ENCODE measurements at places on chromosomes 5 and 9.

- DNase-seq: no peak
Measured at GRCh38 chr9:75487856-75488718, 399.8 kb downstream of the OSTF1 start.

DNA sequence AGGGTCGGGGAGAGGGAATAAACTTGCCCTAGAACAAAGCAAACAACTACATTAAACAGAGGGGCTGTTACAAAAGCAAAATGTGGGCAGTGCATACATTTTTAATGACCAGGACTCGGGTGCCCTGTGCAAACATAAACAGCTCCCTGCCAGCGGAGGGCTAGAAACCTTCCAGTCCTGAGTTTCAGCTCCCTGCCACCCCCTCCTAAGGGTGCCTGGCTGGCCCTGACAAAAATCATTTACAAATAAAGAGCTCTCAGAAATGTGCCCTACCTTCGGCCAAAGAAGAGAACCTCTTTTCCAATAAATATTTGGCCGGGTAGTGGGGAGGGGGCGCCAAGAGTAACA lies 29.5 kb downstream of the FOXD1 start:
- DNase-seq: no peak

DNA sequence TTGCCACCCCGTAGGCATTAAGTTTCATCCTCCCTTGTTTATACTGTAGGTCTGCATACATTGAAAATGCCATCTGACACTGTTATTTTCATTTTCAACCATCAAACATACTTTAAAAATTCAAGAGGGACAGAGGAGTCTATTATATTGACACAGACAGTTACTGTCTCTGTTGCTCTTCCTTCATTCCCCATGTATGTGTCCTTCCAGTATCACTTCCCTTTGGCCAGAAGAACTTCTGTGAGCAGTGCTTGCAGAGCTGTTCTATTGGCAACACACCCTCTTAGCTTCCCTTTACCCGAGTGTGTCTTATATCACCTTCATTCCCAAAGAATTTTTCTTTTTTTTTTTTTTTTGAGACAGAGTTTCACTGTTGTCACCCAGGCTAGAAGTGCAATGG lies 42.8 kb downstream of the RASGEF1C start:
- DNase-seq: no peak

GRCh38 chr5:82738681-82739269 lies 338.4 kb downstream of the TMEM167A start:
- DNase-seq: no peak

- no peak for DNase-seq
Measured at GRCh38 chr5:146068977-146069779, 36.2 kb downstream of the PLAC8L1 start.

- no peak for DNase-seq
Measured at GRCh38 chr5:33788922-33789566, 102.7 kb downstream of the ADAMTS12 start.

- no peak for DNase-seq
Measured at GRCh38 chr9:117783828-117784227, 79.6 kb downstream of the TLR4 start.

DNA sequence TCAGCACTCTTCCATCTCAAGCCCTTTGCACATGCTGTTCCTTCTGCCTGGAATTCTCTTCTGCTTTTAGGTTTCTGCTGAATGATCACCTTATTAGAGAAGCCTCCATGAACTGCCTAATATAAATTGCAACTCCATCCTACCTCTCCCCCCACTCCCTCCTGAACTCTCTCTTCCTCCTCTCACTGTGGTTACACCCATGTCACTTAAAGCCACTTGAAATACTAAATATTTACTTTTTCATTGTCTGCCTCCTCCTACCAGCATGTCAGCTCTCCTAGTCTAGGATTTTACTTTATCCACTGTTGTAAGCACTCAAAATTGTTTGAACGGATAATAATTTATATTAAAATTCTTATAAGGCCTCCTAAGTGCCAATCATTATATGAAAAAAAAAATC lies 43.8 kb downstream of the ACTL7B start:
- DNase-seq: peak; percentile 15

DNA sequence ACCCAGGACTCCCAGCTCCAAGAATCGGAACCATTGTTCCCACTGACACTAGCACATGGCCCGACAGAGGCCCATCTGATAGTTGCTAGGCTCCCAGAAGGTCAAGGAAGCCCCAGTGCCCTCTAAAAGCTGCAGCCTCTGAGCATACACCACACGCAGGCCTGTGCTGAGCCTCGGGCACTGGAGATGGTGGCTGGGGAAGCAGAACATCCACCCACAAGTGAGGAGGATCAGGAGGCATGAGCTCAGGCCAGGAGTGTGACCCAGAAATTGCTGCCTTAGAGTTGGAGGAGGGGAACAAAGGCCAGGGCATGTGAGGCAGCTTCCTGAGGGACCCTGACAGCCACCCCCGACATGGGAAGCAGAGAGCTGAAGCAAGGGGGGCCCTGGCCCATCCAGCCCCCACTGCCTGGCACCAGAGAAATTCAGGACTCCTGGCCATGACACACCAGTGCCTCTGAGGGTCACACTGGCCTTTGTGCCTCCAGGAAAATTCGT lies 21.4 kb downstream of the IPPK start:
- no peak for DNase-seq

DNA sequence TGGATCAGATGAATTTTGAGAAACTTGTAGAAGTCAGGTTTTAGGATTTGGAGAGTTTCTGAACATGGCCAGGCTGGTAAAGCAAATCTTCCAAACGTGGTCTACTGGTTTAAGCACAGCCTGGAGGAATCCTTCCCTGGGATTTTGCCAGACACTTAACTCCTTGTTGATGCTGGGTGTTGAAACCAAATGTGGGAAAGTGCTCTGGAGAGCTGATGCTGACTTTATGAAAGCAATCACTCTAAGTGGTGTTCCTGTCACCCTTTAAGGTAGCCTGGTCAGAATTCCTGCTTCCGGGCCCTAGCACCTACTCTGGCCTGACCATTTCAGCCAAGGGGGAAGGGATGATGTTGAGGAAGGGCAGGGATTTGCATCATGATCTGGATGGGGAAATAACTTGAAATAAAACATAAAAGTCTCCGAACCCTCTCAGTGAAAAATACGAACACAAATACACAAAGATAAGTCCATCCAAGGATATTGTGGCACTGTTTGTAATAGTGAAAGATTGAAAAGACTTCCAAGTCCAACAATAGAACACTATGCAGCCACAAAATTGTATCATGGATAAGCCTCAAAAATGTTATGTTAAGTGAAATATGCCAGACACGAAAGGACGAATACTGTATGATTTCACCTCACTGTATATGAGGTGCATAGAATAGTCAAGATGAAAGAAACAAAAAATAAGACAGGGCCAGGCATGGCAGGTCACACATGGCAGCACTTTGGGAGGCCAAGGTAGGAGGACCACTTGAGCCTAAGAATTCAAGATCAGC lies 57.7 kb downstream of the PDE6A start:
- DNase-seq: no peak

GRCh38 chr9:108813951-108814601 lies 41.7 kb downstream of the ACTL7B start:
- DNase-seq: peak; percentile 69

All from NCI-H146 (cell line).